ENCODE measurements at places on chromosomes 11 and 22.

DNA sequence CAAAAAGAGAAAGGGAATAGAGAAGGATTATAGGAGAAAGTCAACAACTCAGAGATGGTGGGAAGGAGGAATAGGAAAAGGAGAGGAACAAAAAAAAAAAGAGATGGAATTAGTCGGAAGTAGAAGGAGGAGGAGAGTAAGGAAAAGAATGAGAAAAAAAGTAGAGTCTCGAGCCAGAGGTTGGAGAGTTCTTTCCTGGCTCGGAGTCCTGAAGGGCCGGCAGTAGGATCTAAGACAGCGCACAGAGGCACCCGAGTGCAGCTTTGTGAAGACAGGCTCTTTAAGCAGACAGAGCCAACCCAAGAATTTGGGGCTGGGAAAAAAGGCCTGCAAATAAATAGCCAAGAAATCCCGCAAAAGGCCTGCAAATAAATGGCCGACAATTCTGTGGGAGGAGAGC is 170.4 kb upstream of the CCDC90B start:
- DNase-seq = no peak

DNA sequence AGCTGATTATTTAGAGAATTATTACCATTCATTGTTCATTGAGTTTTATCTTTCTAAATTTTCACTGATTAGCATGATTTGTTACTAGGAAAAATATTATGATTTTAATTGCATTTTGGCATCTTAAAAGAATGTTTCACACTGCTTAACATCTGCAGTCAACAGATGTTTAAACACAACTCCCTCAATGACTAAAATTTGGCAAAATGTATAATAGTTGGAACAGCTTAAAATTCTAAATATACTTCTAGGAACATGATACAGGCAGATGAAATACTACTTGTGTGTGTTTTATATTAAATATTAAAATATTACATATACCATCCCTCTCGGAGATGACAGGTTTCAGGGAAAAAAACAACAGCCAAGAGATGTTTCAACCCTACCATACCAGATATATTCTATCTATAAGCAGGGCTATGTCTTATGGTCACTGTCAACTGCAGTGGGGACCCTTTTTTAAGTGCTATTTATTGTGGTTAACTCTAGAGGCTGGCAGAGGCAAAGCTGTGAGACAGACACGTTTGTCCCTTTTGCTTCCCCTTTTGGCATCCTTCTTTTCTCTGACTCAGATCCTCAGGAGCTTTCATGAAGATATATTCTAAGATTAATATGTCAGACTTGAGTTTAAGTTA is 81.9 kb downstream of the BDNF start:
- DNase-seq = no peak

DNA sequence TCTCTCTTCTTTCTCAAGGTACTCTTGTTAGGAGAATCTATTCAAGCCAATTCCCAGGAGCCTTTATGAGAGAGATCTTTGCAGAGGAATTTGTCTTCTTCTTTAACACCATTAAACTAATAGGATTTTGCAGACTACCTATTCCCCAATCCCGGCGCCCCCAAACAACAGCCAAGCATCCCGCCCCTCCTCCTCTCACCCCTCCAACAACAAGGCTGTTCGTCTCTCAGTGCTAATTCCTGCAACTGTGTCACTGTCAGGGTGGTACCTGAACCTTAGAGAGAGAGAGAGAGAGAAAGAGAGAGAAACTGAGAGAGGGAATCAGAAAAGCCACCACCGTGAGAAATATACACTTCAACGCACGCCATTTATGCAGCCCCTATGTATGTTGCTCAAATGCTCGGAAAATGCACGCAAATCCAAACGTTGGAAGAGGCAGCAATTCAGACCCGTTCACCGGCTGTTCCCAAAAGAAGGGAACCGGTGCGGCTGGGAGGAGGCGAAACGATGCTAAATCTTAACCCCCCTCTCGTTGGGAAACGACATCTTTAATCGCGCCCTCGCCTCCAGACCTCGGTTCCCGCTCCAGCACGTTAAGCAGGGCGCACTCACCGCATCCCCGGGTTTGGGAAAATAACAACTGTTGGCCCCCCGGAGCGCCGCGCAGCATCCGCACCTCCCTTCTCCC is 961 bp downstream of the KCNA4 start:
- no peak for DNase-seq

DNA sequence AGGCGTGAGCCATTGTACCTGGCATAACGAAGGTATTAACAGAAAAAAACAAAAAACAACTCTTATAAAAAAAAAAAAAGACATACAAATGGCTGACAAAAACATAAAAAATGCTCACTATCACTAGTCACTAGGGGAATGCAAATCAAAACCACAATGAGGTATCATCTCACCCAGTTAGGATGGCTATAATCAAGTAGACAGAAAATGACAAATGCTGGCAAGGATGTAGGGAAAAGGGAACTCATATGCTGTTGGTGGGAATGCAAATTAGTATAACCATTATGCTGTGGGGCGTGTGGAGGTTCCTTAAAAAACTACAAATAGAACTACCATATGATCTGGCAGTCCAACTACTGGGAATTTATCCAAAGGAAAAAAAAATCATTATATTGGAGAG is 17.0 kb downstream of the THY1 start:
- DNase-seq = no peak

- no peak for DNase-seq
Observed at GRCh38 chr22:17264321-17265052, 45.3 kb upstream of the ADA2 start.

DNA sequence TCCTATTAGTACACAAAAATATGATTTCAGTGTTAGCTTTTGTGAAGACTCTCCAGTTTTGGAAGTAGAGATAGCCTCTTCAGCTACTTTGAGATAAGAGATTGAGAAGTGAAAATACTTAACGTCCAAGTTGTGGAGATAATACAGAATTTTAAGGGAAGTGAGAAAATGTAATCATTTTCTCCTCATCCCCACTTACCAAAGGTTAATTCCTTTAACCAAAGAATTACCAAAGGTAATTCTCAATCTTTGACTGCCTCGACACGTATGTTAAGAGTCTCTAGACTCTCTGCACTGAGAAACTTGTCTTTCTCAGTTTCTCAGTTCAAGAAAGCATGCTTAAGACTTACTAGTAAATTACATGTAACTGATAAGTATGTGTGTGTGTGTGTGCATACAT is 15.3 kb downstream of the C11orf54 start:
- DNase-seq = no peak

- no peak for DNase-seq
Observed at GRCh38 chr11:42169191-42169590, 709.7 kb upstream of the LRRC4C start.
